ENCODE measurements at places on chromosomes 6 and 20.
A peak's percentile ranks its signal among the peaks of the same experiment; 100 is the strongest.

DNA sequence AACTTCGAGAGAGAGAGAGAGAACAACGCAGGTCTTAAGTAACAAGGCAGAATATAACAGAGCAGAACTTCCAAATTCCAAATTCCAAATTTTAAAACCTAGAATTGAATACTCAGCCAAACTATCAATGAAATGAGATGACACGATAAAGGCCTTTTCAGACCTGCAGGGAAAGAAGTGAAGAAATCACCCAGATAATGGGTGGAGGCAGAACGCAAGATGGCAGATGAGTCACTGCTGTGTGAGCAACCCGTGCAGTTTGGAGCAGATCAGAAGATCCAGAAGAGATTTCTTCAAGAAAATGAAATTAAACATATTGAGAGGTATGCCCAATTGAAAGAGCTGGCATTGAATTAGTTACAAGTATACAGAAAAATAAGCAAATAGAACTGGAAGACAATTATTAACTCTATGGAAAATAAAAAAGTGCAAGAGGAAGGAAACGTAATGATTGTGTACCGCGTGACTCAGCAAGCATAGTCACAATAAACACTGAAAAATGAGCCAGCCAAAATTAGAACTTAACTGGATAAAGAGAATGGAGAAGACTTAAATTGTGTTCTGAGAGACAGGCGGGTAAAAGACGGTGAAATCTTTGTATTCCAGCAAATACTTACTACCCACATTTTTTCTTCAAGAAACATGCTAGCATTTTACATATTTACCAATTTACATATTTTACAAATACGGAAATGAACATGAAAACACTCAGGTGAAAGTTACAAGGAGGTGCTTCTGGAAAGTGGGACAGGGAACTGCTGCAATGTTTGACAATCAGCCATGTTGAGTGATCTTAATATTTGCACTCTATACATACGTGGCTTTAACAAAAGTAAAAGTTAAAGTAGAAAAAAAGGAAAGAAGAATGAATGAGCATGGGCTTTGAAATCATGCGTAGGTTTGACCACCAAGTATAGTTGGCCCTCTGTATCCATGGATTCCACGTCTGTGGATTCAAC is 87.9 kb upstream of the CDYL start:
- DNase-seq = no peak

DNA sequence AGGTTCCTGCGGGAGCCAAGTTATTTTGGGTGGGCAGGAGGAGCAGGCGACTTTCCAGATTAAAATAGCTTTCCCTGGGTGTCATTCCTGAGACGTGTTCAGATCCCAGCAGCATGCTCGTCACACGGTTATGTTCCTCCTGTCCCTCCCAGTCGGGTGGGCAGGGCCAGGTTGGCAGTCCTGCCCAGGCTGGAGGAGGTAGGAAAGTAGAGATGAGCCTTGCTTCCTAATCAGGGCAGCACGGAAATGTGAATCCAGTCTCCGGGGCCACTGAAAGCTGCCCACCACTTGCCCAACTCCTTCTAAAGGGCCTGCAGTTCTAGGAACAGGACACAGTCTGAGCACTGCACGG is 137.0 kb downstream of the MRPL14 start:
- DNase-seq = no peak

- DNase-seq = no peak
These were observed 80.4 kb upstream of the BTN3A2 start for GRCh38 chr6:26284537-26285142.

DNA sequence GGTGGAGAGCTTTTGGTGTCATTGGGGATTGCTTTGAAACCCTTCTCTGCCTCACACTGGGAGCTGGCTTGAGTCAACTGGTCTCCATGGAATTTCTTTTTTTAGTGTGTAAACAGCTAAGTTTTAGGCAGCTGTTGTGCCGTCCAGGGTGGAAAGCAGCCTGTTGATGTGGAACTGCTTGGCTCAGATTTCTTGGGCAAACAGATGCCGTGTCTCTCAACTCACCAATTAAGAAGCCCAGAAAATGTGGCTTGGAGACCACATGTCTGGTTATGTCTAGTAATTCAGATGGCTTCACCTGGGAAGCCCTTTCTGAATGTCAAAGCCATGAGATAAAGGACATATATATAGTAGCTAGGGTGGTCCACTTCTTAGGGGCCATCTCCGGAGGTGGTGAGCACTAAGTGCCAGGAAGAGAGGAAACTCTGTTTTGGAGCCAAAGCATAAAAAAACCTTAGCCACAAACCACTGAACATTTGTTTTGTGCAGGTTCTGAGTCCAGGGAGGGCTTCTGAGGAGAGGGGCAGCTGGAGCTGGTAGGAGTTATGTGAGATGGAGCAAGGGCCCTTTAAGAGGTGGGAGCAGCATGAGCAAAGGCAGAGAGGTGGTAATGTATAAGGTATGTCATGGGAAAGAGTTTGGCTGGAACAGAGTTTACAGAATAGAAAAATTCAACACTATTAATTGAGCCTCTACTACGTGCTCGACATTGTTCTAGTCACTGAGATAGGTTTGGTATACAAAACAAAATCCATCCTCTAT is 31.2 kb downstream of the SRSF3 start:
- peak; percentile 97 for DNase-seq

DNA sequence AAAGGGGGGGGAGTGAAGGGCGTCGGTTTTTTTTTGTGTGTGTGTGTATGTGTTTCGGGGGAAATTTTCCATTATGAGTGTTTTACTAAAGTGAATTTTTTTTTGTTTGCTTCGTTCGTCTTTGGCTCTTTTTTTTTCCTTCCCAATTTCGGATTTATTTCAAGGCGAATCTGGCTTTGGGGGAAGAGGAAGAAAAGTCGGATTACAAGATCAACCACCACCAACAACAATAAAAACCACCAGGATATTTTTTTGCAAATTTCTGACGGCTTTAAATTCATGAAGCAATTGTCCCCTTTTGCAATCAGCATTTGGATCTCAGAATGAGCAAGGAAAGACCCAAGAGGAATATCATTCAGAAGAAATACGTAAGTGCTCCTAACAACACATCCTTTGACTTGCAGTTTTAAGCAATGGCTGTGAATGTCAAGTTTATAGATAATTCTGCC is 372 bp downstream of the JARID2 start:
- no peak for DNase-seq

DNA sequence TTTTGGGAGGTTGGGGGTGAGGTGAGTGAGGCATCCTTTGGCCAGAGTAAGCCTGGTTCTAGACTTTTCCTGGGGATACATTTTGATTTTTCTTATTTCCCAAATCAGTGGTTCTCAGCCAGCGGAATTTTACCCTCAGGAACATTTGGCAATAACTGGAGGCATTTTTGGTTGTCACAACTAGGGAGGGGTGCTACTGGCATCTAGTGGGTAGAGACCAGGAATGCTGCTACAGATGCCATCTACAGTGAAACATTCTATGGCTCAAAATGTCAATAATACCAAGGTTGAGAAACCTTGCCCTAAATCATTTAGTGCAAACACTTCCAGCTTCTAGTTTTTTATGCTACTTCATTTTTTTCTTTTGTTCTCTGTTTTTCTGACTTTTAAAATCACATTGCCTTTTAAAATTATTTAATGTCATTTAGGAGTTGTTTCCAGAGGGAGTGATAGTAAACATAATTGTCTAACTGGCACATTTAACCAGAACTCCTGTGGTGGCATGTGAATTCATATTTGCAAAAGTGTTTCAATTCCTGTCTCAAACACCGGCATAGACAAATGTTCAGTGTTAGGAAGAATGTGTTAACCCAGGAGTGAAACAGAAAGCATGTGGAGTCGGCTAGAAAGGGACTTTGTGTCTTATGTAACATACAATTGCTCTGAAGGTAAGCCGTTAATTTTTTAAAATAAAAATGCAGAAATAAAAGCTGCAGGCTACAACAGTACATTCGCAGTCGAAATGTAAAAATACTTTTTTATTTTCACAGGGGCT is 59.0 kb downstream of the QRSL1 start:
- no peak for DNase-seq

- no peak for DNase-seq
These were observed 481.9 kb downstream of the UTRN start for GRCh38 chr6:144767051-144767450.

GRCh38 chr6:149032599-149033405 is 284.7 kb upstream of the TAB2 start:
- DNase-seq = no peak

- DNase-seq = no peak
These were observed 32.1 kb upstream of the JAG1 start for GRCh38 chr20:10705801-10706459.

DNA sequence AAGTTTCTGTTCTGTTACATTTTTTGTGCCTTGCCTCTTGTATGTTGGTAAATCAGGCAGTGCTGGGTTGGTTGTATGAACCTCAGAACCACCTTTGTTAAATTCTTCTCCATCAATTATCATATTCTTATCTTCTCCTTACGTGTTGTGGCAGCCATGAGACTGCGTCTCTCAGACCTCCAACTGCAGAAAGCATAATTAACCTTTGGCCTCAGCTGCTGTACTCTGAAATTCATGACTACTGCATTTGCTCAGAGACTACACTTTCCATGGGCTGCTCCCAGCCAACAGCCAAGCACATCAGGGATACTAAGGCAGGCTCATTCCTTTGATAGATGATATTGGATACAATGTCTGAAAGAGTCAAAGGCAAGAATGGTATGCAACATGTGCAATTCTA is 15.1 kb upstream of the SNX3 start:
- DNase-seq = no peak

- no peak for DNase-seq
These were observed 88.8 kb downstream of the ATRN start for GRCh38 chr20:3559637-3560036.

DNA sequence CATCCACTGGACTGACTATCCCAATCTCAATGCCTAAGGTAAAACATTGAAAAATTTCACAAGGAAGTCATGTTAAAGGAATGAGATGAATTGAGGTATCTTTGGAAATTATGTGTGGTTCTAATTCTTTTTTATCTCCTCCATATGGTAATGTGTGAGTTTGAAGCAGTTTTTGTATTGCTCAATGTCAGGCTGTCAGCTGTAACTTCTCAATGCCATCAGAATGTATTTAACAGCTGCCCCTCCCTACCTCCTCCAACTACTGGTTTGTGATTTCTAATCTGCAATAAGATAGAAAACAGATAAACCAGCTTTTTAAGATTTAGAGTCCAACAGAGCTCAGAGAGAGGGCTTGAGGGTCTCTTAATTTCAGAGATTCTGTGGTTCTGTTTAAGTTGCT is 1005.8 kb upstream of the ADGRB3 start:
- no peak for DNase-seq

GRCh38 chr6:154320181-154320580 is 36.4 kb downstream of the IPCEF1 start:
- no peak for DNase-seq

DNA sequence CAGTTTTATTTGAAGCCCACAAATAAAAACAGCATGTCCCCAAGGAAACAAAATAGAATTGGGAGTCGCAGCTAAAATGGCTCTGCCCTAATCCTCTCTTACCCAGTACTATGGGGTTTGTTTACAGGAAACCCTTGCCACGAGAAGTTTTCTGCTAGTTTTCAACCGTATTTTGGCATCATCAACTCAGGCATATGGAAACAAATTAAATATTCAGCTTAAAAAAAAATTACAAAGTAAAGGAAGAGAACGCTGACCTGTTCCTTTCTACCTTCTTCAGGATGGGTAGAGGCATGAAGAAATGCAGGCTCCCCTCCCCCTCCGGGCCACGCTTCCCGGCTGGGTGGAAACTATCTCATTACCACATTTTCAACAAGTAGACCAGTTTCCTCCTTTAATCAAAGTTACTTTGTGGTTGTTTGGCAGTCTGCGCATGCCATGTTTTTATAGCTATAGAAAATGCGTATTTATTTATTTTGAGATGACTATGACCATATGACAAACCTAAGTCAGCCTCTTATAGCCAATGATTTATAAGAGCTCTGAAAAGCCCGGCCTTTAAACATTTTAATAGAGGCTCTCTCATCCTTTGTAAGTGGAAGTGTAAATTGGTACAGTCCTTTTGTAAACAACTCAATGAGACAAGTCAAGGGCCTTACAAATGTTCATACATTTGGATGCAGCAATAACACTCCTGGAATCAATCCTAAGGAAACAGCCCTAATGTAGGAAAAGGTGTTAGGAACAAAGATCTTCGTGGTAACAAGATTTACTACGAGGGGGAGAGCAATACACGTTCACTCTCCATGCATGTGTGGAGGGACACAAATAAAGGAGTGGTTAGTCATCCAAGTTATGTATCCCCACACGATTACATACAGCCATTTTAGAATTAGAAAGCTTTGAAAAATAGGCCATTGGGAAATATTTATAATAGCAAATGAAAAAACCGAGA is 16.1 kb upstream of the ZNF217 start:
- no peak for DNase-seq

DNA sequence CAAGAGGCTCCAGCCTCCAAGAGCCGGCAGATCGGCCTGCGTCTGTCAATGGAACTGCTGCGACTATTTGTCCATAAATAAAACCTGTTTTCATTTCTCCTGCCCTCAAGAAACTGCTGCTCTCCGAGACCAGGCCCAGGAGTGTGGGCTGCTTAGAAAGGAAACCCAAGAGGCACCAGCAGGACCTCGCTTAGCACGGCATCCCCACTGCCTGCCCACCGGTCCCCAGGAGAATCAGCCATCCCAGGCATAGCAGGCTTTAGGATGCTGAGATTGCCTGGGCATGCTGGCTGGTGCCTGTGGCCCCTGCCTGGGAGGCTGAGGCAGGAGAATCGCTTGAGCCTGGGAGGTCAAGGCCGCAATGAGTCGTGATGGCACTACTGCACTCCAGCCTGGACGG is 17.6 kb downstream of the NTSR1 start:
- DNase-seq = no peak

DNA sequence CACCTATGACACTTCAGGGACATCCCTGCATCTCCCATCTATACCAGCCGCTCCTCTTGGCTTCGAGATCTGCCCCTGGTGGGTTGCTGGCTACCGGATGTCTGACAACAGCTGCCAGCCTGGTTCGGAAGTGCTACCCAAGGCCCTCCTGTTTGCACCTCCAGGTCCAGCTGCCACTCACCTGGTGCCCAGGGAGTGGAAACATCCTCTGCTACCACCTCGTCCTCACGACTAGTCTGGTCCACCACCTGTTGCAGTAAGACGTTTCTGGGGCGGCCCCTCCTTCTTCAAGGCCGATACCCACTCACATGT is 8.3 kb upstream of the PCMTD2 start:
- no peak for DNase-seq

- DNase-seq = peak; percentile 99
These were observed 357.1 kb downstream of the MAFB start for GRCh38 chr20:40331807-40332560.

- DNase-seq = no peak
These were observed 182.1 kb downstream of the UTRN start for GRCh38 chr6:144467172-144467762.

DNA sequence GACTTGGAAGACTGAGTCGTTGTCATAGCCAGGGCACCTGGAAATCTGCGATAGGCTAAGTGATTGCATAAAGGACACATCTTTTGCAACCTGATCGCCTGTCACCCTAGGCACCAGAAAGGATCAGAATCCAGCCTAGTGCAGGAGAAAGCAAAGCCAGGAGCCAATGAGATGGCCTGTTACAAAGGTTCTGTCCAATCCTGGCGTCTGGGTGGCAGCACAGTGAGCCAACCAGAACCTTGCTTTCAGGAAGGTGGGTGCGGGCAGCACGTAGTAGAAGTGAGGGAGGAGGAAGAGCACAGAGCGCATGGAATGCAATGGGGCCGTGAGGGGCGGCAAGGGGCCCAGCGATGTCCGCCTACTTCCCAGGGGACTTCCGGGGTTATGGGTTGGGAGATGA is 120.4 kb upstream of the GGTLC1 start:
- DNase-seq = no peak

- DNase-seq = no peak
These were observed 186.8 kb downstream of the CDH26 start for GRCh38 chr20:60144974-60145527.

Measured in NCI-H446 treated with DMSO at 0.1 percent for 48 hours (cell line).